Testis (tissue), 5 donors: ENCODE measurements at places on chromosomes 11 and 22. TPM values are rescaled to one million over a fixed set of nuclear protein-coding genes. Genes with fewer than 3 reads are reported as not detected.

DNA sequence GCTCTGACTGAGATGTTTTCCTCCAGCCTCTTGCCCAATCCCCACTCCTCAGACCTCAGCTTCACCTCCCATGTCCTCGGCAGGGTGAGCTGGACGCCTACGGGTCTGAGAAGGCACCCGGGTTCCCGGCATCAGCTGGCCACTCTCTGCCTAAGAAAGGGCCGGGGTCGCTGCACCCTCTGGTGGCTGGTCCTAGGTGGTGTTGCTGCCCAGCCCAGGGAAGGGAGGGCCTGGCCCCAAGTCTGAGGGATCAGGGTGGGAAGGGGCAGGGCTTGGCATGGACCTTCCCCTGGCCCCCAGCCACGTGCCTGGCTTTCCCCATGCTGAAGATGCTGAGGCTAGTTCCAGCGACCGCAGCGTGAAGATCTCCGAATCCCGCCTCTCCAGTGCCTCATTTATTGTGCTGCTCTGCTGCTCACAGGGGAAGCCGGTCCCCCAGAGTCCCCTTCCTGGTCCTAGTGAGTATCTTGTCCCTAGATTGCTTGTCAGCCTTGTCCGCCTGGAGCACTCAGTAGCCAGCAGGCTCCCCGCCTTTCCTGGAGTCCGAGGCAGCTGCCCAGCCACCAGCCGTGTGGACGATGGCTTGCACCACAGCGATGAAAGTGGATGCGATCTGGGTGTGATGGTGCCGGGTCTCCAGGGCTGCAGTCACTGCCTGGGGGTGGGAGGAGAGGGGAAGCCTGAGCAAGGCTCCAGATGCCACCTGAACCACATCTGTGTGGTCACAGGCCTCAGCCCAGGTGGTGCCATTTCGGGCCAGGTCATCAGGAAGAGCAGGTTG, 2.9 kb upstream of the GGT5 start:
- peak overlapping the region; percentile 18 for H3K27ac ChIP-seq
- H3K27me3 ChIP-seq = no peaks in the 10 kb centered on the region
- DNase-seq = peak; percentile 92
- peaks cover 25% of the 10 kb centered on the region for H3K4me1 ChIP-seq

- H3K27me3 ChIP-seq = no peaks in the 10 kb centered on the region
- no peaks in the 10 kb centered on the region for H3K4me1 ChIP-seq
- H3K36me3 ChIP-seq = no peaks in the 10 kb centered on the region
Measured at GRCh38 chr11:97349201-97349600, 959.4 kb downstream of the JRKL start.

DNA sequence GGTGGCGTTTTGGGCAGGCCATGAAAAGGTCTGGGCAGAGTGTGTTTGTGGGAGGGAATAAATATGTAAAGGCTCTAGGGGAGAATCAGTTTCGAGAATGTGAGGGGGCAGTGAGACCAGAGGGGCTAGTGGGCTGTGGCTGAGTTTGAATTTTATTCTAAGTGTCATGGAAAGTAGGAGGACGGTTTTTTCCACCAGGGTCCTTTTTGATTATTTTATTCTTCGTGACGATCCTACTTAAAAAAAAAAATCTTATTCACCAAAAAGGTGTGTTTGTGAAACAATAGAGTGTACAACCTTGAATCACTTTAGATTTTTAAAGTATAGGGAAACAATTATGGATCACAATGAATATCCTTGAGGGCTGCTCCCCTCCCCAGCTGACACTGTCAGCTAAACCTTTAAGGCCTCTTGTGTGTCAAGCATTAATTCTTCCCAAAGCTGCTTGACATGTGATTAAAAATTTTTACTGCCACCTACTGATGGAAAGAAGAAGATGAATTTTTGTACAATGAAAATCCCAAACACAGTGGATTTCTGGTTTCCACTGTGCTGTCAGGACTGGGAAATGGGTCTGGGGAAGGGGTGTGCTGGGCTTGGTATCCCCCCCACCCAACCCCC, 107.5 kb upstream of the OR4B1 start:
- no peaks in the 10 kb centered on the region for H3K27me3 ChIP-seq
- no peak for DNase-seq
- no peak overlapping the region for H3K4me3 ChIP-seq
- H3K36me3 ChIP-seq = no peaks in the 10 kb centered on the region
- no peak overlapping the region for H3K27ac ChIP-seq

GRCh38 chr22:30104501-30105156, 24.4 kb downstream of the HORMAD2 start:
- H3K4me1 ChIP-seq = no peaks in the 10 kb centered on the region
- peaks cover 4% of the 10 kb centered on the region for H3K27me3 ChIP-seq
- no peak for DNase-seq

DNA sequence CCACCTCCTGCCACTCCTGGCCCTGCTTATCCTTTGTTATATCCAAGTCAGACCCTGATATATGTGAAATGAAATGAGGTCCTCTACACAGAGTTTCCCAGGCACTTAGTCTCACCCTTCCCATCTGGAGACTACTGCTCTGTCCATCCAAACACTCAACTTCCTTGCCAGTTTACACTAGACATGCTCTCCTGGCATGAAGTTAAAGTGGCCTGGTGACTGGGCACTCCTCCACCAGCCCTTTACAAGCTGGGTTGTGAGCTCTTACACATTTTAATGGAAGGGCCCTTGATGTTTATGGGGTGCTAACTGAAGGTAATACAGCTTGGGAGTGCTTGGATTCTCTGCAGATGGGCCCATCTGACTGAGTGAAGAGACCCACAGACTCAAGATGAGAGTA, 216.1 kb upstream of the NARS2 start:
- H3K27me3 ChIP-seq = no peaks in the 10 kb centered on the region
- DNase-seq = no peak
- no peaks in the 10 kb centered on the region for H3K36me3 ChIP-seq
- H3K4me3 ChIP-seq = no peak overlapping the region

DNA sequence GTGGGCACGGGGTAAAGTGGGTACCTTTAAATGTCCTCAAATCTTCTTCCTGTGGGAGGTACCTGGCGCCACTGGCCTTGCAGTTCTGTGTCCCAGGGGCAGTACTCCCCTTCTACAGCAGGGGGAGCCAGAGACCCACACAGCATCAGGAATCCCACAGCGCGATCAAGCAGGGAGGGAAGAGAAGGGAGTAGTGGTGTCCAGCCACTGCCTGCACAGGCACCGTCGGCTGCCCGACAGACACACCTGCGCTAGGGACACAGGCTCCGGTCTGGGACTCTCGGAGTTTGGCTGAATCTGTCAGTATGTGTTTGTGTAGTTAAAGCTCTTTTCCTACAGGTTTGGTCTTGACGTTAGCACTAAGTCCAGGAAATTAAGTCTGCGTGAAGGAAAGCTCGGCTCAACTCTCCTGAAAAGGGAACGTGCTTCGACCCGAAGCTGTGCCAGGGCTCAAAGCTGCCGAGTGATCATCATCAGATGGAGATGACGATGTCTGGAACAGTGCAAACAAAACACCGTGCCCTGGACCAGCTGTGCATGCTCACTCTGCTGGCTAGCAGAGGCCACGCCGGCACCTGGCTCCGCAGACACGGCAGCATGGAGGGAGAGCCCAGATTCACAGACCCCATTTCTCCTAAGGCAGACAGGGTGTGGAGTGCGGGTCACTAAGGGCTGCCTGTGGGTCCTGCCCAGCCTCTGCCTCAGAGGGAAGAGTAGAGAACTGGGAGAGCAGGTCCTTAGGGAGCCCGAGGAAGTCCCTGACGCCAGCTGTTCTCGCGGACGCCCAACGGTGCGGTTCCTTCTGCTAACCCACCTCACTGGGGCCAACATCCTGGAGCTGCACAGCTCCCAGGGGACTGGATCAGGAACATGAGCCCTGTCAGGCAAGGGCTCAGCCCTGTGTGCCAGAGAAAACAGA, 56.0 kb upstream of the BID start:
- H3K27me3 ChIP-seq = no peaks in the 10 kb centered on the region
- DNase-seq = peak; percentile 92
- no peaks in the 10 kb centered on the region for H3K36me3 ChIP-seq
- no peaks in the 10 kb centered on the region for H3K4me1 ChIP-seq
- no peak overlapping the region for H3K4me3 ChIP-seq

The MMP1 gene
- 0.31 TPM for total RNA-seq

The APOBEC3B gene
- total RNA-seq = 1.4 TPM
